ENCODE measurements at places on chromosomes 5 and 9.

- no peak for DNase-seq
- H3K4me3 ChIP-seq: no peak overlapping the region
- H3K27me3 ChIP-seq: no peaks in the 10 kb centered on the region
- no peak overlapping the region for H3K27ac ChIP-seq
Observed at GRCh38 chr5:33743099-33743498, 148.7 kb downstream of the ADAMTS12 start.

DNA sequence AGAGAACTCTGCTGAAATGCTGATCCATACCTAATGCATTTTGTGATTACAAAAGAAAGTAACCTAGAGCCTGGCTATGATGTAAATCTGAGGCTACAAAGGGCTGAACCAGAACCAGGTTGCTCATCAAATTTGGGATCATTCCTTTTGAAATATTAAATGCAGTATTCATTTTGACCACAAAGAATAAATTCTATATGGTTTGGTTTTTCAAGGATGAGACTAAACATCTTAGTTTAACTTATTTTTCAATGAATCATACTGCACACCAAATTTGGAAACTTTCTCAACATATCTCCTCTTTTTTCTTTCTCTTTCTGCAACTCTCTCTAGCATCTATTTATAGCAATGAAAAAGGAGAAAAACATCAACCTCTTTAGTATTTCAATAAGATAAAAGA is 46.5 kb downstream of the CEMIP2 start:
- H3K36me3 ChIP-seq: peaks cover 15% of the 10 kb centered on the region
- H3K27ac ChIP-seq: no peak overlapping the region
- DNase-seq: no peak
- H3K4me1 ChIP-seq: no peaks in the 10 kb centered on the region

DNA sequence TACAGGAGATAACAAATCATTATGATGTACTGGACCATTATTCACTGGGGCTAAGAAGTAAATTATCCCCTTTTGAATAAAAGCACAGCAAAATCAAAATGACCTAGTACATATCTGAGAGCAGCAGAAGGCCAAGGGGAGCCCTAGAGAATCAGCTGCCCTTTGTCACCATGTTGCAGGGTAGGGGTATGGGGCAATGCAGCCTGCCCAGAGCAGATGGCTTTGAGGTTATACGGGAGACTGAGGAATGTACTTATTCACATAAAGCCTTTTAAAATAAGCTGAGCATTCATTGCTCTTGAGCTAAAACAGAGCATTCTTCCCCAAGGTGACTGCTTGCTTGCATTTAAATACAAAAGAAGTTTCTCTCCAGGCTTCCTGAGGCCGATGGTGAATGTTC is 2.6 kb upstream of the TNFAIP8 start:
- no peak for DNase-seq
- H3K4me1 ChIP-seq: peaks cover 8% of the 10 kb centered on the region
- H3K27ac ChIP-seq: no peak overlapping the region
- H3K36me3 ChIP-seq: no peaks in the 10 kb centered on the region
- no peak overlapping the region for H3K4me3 ChIP-seq

GRCh38 chr9:6449645-6450044 is 36.6 kb downstream of the UHRF2 start:
- no peak overlapping the region for H3K4me3 ChIP-seq
- H3K27me3 ChIP-seq: no peaks in the 10 kb centered on the region
- H3K4me1 ChIP-seq: peaks cover 12% of the 10 kb centered on the region
- no peaks in the 10 kb centered on the region for H3K36me3 ChIP-seq
- no peak for DNase-seq
- no peak overlapping the region for H3K27ac ChIP-seq

Measured in kidney (tissue), 22 donors.